ENCODE measurements at places on chromosomes 2 and 18.

- no peak for DNase-seq
Measured at GRCh38 chr2:17646838-17647701, 106.5 kb downstream of the SMC6 start.

DNA sequence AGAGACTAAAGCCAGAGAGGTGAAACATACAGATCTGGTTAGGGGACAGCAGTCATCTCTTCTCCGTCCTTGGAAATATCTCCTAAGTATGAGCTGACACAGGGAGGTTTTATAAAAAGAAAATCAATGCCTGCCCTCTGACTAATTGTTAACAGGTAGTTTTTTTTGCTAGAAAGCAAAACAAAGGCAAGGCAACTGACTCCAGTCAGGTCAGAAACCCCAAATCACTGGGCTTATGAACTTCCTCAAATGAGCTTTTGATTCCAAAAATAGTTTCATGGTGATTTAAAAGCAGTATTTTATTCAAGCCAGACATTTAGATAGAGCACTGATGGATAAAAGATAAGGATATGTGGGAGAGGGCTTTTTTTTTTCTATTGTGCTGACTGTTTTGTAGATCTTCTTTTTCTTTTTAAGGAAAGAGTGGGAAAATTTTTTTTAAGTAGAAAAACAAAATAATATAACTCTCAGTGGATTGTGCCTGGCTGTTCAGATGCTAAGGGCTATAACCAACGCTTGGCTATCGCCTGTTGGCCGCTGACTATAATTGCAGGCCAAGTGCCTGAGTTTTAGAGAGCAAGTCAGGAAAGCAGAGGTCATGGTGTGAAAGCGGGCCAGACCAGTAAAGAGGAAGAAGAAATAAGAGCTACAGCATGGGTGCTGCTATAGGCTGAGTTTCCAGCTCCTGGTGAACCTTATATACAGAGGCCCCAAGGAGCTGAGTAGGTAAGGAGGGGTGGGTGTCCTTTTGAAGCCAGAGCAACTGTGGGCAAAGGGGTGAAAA lies 44.9 kb downstream of the MRPL35 start:
- no peak for DNase-seq

DNA sequence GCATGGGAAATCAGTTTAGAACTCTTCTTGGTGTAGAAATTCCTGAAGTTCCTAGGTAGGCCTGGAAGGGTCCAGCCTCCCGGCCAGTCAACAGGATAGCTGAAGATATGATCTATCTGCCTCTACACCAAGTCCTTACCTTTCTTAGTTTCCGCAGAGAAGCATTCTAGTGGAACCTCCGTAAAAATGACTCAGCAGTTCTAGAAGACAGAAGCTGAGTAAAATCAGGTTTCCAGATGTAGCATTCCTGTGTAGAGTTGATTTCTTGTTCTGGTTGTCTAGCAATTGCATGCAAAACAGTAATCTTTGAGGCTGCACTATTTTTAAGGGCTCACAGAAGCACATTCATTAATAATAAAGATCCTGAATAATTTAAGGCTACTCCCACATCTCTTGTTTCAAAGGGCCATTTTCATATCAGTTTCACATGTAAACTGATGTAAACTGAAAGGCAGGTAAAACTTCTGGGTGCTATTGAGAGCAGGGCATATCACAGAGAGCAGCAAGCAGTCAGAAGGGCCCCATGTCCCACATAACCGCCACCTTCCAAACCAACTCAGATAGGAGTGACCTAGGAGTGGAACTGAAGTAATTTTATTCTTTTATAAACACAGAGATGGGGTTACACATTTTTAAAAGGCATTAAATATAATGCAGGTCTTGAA lies 3.2 kb upstream of the DYTN start:
- no peak for DNase-seq

GRCh38 chr2:65407240-65407639 lies 25.2 kb downstream of the SPRED2 start:
- DNase-seq = no peak

DNA sequence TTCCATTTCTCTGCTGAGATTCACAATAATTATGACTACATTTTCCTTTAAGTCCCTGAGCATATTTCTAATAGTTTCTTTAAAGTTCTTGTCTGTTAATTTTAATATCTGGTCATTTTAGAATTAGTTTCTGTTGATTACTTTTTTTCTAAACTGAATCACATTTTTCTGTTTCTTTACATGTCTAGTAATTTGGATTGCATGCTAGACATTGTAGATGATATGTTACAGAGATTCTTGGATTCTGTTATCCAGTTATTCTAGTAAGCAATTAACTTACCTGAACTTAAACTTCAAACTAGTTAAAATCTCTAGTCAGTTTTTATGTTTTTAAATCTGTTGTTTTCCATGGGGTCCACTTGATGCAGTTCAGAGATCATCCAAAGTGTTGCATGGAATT lies 214.0 kb downstream of the MYO1B start:
- no peak for DNase-seq

- peak; percentile 38 for DNase-seq
Measured at GRCh38 chr2:152097801-152098495, 896 bp downstream of the CACNB4 start.

DNA sequence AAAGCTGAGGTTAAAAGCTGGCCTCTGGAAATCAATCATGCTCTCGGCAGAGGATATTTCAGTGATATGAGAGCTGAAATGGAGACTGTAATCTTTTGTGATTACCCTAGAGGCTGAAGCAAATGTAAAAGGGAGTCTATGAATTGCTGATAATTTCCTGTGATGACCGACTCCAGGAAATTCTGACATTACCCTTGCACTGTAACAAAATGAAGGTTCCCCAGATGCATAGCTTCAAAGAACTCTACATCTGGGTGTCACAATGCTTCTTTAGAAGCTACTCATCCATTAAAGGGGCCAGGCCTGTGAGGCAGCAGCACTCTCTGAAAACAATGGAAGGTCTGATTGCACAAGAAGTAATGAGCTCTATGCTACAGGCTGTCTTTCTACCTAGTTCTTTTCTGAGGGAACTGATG lies 268.2 kb upstream of the SESTD1 start:
- DNase-seq = no peak
